ENCODE measurements at places on chromosomes 3 and 15. TPM values are rescaled to one million over a fixed set of nuclear protein-coding genes. Genes with fewer than 3 reads are reported as not detected.

- no peak for DNase-seq
- no peaks in the 10 kb centered on the region for H3K4me1 ChIP-seq
- no peaks in the 10 kb centered on the region for H3K36me3 ChIP-seq
- H3K27ac ChIP-seq, result no peak overlapping the region
These were observed 324.6 kb downstream of the MAGI1 start for GRCh38 chr3:65714134-65714533.

- H3K27me3 ChIP-seq, result no peaks in the 10 kb centered on the region
- no peak overlapping the region for H3K27ac ChIP-seq
- H3K4me3 ChIP-seq, result no peak overlapping the region
- H3K36me3 ChIP-seq, result peaks cover 7% of the 10 kb centered on the region
These were observed 5.9 kb downstream of the ZSCAN2 start for GRCh38 chr15:84606653-84607120.

GRCh38 chr3:50241163-50241562 lies 5.2 kb downstream of the GNAI2 start:
- peak overlapping the region; percentile 93 for H3K27ac ChIP-seq
- peak overlapping the region; percentile 40 for H3K4me3 ChIP-seq
- peaks cover 73% of the 10 kb centered on the region for H3K4me1 ChIP-seq
- H3K27me3 ChIP-seq, result no peaks in the 10 kb centered on the region
- DNase-seq, result no peak
- H3K36me3 ChIP-seq, result peaks cover 10% of the 10 kb centered on the region

GRCh38 chr15:79410237-79410636 lies 21.9 kb upstream of the MINAR1 start:
- H3K27ac ChIP-seq, result no peak overlapping the region
- H3K36me3 ChIP-seq, result no peaks in the 10 kb centered on the region
- no peaks in the 10 kb centered on the region for H3K4me1 ChIP-seq

GRCh38 chr15:63881431-63881830 lies 47.7 kb upstream of the HERC1 start:
- no peaks in the 10 kb centered on the region for H3K36me3 ChIP-seq
- no peak overlapping the region for H3K27ac ChIP-seq
- peaks cover 47% of the 10 kb centered on the region for H3K4me1 ChIP-seq
- peak; percentile 68 for DNase-seq

AMT gene
- 2.4 TPM for total RNA-seq

SLC28A1 gene
- not detected for total RNA-seq

Data from Karpas-422 (cell line).